T-helper 2 cell treated with Interferon-gamma antibody and Interleukin-4, amounts not matched to agents 100 ng/mL and 5 ng/mL, for 36 hours (primary cell): ENCODE measurements at places on chromosomes 2 and 18. TPM values are rescaled to one million over a fixed set of nuclear protein-coding genes. Genes with fewer than 3 reads are reported as not detected.

Gene CCDC102B
- total RNA-seq: 1.7 and 2.4 TPM in 2 replicates

Gene PARD3B
- total RNA-seq: 1.6 and 1.7 TPM in 2 replicates

Gene FAM124B
- 4.5 and 4.7 TPM in 2 replicates for total RNA-seq

Gene SERPINB10
- total RNA-seq: not detected in 2 replicates

Gene ZSWIM2
- not detected in 2 replicates for total RNA-seq

Gene CCDC141
- total RNA-seq: 12.7 and 14.5 TPM in 2 replicates

Gene SAG
- total RNA-seq: 0.02 and 0.34 TPM in 2 replicates

Gene RABL2A
- 27.6 and 29.6 TPM in 2 replicates for total RNA-seq

Gene DCDC2C
- not detected in 2 replicates for total RNA-seq

Gene CNDP1
- total RNA-seq: 0.25 TPM in 1 of 2 replicates, not detected in the other

Gene TCF23
- total RNA-seq: not detected in 2 replicates

Gene ANKRD23
- 13.4 and 15.0 TPM in 2 replicates for total RNA-seq

Gene TTC32
- 20.3 and 20.7 TPM in 2 replicates for total RNA-seq

Gene NT5DC4
- total RNA-seq: not detected in 2 replicates

Gene DUSP2
- 24.9 and 25.7 TPM in 2 replicates for total RNA-seq

Gene PARD6G
- 0.05 and 0.07 TPM in 2 replicates for total RNA-seq

Gene ANAPC1
- 80.4 and 80.6 TPM in 2 replicates for total RNA-seq

Gene SCYGR4
- not detected in 2 replicates for total RNA-seq

Gene IFIH1
- 31.8 and 33.3 TPM in 2 replicates for total RNA-seq

Gene ZNF892
- 4.0 and 4.1 TPM in 2 replicates for total RNA-seq

Gene ESPNL
- 0.05 and 0.14 TPM in 2 replicates for total RNA-seq
